ENCODE measurements at places on chromosomes 6 and 20.

GRCh38 chr6:45647341-45648261 is 269.9 kb upstream of the SUPT3H start:
- DNase-seq, result no peak

DNA sequence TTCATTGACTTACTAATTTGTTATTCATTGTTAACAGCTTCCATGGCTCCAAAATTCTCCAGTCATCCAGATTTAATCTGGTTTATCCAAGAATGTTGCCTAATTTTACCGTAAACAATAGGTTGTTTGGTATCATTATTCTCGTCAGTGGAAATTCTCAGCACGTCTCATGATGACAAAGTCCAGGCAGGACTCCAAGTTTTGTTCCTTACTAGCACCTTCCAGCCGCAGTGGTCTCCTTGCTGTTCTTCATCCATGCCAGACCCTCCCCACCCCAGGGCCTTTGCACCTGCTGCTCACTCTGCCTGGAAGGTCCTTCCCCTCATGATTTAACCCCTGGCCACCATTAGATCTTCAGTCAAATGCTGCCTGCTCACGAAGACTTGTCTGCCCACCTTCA is 48.1 kb upstream of the NAA20 start:
- no peak for DNase-seq

GRCh38 chr20:21340991-21341697 is 38.0 kb downstream of the XRN2 start:
- DNase-seq, result no peak

GRCh38 chr6:126682440-126682839 is 342.5 kb downstream of the CENPW start:
- no peak for DNase-seq

DNA sequence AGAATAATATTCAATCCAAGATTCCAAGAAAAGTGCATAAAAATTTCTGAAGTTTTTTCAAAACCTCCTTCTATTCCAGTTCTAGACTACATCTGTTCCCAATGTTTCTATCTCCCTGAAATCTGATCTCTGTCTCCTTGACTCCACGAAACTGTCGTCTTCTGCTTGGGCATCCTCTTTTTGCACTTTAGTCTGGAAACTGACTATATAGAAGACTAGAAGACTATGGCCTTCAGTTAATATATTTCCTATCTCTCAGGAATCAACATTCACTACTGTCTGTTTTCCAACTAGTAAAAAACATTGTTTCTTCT is 745.4 kb upstream of the ADGRB3 start:
- no peak for DNase-seq

GRCh38 chr20:266596-267562 is 9.4 kb downstream of the DEFB132 start:
- DNase-seq, result peak; percentile 89

- DNase-seq, result no peak
Measured at GRCh38 chr6:63858691-63859090, 223.1 kb downstream of the PHF3 start.

DNA sequence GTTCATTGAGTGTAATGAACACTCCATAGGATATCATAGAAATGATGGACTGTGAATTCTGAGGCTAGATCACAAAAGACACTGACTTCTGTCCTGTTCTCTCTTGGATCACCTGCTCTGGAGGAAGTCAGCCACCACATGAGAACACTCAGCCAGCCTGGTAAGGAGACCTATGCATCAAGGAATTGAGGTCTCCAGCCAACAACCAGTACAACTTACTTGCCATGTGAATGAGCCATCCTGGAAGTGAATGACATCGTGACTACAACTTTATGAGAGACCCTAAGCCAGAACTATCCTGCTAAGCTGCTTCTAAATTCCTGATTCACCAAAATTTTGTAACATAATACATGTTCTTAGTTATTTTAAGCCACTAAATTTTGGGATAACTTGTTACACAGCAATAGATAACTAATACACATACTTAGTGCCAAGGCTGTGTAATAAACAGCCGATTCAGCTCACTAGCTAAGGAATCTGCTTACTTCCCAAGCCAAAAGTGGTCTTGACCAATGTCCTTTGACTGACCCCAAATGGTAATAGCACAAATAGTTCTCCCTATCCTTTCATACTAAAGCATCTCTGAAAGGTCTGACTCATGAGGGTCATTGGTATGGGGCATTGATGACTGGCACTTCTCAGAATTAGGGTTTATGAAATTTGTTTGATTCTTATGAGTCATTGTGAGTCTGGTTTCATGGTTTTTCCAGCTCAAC is 6.9 kb upstream of the CTNNBL1 start:
- no peak for DNase-seq

- DNase-seq, result no peak
Measured at GRCh38 chr6:131947986-131948661, 3.0 kb downstream of the CCN2 start.

DNA sequence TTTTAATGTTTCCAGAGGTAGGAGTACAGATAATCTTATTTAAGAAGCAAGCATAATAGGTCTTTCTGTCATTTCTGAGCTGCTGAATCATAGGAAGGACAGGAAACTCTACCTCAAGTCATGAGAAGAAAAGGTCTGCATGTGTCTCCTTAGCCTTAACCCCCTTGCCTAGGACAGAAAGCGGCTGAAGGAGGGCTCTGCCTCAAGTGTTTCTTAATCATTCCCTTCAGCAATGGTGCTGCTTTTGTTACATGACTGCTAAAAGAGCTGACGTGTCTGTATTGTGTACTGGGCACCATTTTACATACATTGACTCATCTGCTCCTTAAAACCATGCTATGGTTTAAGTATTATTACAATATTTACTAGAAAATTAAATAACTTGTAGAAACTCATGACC is 564.0 kb upstream of the AGPAT4 start:
- no peak for DNase-seq

Measured in CD8-positive, alpha-beta T cell (primary cell).